ENCODE measurements at places on chromosomes 1 and 21.

DNA sequence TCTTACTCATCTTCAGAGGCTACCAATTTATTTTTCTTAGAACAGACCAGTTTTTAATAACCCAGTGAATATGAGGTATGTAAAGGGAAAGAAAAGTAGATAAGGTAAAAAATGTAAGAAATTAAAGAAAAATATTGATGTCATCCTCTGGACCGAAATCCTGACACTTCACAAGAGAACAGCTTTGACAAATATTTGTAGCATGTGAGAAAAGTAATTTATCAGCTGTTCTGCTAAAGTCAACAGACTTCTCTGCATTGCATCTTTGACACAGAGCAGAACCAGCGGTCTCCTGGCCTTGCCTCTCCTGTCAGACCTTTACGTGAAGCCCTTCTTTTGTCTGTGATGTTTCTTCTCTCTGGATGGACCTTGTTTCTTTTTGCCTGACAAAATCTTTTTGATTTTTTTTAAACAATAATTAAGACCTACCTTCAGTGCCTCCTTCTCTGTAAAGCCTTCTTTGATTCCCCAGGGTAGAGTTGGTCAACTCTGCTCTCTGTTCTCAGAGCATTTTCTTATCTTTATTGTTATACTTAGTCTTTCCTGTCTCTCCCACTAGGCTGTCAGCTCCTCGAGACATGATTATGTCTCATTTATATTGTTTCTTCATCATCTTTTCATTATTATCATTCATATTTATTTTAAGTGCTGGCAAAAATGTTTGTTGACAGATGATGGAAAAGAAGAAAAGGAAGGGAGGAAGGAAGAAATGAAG, 35.4 kb downstream of the RGS4 start:
- no peak for DNase-seq

DNA sequence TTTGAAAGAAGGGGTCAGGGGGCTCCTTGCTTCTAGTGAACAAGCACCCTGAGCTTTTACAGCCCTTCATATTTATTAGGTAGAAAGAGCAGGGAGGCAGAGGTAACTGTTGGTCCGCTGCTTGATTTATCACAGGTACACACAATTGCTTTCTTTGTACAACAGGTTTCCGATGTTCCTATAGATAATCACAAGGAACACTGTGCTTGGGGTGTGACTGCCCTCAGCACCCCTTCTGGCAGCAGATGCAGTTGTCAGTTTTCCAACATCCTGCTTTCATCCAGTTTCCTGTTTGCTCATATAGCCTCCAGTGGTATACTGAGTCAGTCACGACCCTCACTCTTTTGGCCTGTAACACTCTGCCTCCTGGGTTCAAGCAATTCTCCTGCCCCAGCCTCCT, 40.6 kb downstream of the SCP2 start:
- no peak for DNase-seq

DNA sequence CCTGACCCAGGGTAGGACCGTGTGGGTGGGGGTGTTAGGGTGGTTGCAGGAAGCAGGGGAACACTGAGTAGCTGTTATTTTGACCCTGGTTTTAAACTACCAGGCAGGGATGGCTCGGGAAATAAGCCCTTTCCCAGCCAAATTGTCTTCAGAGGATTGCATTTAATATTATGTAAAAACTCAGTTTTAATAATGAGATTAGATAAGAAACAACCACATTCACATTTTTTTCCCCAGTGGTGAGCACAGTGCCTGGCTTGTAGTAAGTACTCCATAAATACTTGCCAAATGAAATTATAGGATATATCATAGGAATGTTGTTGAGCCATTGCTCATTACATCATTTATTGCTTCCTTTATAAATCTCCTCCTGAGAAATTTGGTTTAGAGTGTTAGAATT, 3.1 kb upstream of the ACP6 start:
- no peak for DNase-seq

DNA sequence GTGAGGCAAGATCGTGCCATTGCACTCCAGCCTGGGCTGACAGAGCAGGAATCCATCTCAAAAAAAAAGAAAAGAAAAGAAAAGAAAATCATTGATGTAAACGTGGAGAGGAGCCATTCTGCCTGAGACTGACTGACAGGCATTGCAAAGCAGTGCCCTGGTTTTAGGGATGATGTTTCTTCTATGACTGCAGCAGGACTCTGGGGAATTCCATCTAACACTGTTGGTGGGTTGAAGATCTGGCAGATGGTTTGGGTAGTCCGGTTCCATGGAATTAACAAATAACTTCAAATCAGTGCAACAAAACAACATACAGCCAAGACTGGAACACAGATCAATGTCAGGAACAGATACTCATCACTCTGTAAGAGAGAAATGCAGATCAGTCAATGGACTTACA, 17.8 kb upstream of the LAMC2 start:
- no peak for DNase-seq

- no peak for DNase-seq
Measured at GRCh38 chr21:33938381-33938780, 22.8 kb upstream of the ATP5PO start.

DNA sequence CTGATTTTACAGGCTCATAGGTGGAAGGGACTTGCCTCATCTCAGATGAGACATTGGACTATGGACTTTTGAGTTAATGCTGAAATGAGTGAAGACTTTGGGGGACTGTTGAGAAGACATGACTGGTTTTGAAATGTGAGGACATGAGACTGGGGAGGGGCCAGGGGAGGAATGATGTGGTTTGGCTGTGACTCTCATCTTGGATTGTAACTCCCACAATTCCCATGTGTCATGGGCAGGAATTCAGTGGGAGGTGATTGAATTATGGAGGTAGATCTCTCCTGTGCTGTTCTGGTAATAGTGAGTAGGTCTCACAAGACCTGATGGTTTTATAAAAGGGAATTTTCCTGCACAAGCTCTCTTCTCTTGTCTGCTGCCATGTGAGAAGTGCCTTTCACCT, 20.8 kb downstream of the SCYL3 start:
- no peak for DNase-seq

GRCh38 chr1:244969355-244970235, 105.3 kb upstream of the HNRNPU start:
- DNase-seq: peak; percentile 36

DNA sequence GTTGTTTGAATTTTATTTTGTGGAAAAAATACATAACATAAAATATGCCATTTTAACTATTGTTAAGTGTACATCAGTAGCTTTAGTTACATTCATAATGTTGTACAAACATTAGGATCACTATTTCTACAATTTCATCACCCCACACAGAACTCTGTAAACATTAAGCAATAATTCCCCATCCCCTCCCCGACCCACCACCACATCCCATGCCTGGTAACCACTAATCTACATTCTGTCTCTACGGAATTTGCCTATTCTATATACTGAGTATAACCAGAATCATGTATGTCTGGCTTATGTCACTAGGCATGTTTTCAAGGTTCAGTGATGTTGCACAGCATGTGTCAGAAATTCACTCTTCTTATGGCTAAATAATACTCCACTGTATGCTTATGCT, 47.7 kb downstream of the CDC42BPA start:
- no peak for DNase-seq

GRCh38 chr1:35640380-35641232, 720 bp downstream of the PSMB2 start:
- no peak for DNase-seq

GRCh38 chr1:23019863-23020625, 776 bp downstream of the KDM1A start:
- no peak for DNase-seq

DNA sequence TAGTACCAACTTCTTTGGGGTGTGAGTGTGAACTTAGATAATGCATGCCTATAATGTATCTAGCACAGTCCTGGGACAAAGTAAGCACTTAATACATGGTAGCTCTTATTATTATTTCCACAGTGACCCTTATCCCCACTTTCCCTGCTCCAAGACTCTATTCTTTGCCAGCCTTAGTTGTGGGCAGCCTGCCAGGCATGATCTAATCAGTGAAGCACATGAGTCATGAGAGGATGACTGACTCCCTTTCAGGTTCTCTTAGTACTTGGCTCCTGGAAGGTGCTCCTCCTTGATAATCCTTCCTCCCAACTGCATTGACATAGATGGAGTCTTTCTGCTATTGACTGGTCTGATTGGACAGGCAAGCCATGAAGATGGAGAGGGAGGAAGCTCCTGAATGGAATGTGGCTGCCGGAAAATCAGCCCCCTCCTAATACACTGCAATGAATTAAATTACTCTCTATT, 17.4 kb upstream of the GNG12 start:
- no peak for DNase-seq

DNA sequence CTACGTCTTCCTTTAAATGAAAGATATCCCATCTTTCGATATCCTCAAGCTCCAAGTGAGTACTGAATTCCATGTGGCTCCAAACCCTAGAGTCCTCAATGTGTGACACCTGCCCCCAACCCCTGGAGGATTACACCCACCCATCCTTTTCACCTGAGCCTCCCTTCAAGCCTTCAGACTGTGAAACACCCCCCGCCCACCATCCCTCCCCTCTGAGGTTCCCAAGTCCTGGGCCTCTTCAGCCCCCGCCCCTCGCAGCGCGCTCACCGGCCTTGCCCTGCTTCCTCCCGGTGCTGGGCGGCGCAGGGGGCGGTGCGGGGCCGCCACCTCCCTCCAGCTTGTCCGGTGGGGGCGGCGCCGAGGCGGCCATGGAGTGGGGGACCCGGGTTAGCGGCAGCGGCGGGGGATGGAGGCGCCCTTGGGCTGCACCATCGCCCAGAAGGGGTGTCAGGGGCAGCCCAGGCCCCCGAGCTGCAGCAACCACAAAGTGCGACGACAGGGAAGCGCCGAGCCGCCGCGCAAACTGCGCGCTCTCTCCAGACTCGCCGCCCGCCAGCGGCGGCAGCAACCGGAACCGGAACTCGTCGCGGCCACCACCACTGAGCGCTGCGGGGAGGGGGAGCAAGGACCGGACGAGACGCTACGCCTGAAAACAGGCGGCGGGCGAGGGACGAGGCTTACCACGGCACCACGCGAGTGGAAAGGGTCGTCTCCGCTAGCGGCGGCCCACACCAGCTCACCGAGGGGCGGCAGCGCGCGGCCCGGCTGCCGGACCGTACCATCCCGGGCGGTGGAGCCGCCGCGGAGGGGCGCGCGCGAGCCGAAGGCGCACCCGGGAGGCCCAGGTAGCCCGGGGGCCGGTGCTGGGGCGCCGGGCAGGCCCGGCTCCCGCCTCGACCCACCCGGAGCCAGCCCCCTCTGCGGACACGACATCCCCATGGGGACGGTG, at the start of gene PYGO2:
Gene PYGO2 (minus strand): TSS at position 576 of the 949 bp plus-strand sequence. CDS start 206 bp downstream, at position 370.
- DNase-seq: peak; percentile 60

DNA sequence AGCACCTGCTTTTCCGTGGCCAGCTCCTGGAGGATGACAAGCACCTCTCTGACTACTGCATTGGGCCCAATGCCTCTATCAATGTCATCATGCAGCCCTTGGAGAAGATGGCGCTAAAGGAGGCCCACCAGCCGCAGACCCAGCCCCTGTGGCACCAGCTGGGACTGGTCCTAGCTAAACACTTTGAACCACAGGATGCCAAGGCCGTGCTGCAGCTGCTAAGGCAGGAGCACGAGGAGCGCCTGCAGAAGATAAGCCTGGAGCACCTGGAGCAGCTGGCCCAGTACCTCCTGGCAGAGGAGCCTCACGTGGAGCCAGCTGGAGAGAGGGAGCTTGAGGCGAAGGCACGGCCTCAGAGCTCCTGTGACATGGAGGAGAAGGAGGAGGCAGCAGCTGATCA, 413 bp downstream of the UBL4B start:
- DNase-seq: no peak
